ENCODE measurements at places on chromosomes 13 and 19.

DNA sequence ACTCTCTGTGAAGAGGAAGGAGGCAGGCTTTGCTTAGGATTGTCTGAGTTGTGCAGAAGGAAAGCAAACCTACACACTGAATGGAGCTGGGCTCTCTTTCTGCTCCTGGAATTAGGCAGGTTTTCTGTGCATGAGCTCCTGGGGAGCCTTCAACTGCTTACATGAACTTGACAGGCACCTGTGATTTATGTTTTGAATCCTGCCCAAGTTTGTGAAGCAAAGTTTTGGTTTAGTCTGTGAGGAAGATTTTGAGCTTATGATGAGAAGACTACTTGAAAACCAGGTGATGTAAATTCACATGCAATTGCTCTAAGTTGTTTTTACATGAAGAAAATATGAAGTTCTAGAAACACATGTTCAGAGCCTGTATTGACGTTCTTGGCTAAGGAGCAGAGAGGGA, 109.0 kb downstream of the SLAIN1 start:
- DNase-seq = no peak

DNA sequence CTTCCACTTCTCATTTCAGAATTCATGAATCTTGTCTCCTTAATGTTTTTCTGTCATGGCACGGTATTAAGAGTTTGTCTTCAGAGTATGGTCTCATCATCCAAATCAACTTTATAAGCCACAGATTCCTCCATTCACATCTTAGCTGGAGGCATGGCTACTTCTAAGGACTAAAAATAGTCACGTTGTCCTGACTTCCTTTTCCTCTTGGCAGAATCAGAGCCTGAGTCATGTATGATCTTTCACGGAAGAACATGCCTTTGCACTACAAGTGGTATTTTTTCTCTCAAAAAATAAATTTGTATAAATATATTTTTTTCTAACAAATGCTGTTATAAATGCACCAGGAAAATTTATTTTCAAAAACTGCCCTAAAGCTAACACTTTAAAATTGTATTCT, 71.4 kb downstream of the ALOX5AP start:
- DNase-seq = no peak

DNA sequence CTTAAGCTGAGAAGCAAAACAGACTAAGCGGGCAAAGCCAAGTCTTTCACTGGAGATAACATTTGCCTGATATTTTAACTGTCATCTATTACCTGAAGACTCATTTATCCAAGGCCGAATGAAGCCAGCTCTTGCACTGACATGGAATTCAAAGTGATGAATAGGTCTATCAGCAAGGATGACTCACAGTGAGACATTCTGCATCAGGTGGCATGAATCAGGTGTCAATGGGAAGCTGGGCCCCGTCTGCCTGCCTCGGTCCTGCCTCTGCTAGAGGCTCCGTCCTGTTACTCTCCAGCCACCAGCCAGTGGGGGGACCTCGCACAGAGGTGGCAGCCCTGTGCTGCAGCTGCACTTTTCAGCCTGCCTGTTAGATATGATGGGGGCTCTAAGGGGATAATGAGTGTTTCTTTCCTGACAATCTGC, 23.5 kb downstream of the STARD13 start:
- DNase-seq = no peak

DNA sequence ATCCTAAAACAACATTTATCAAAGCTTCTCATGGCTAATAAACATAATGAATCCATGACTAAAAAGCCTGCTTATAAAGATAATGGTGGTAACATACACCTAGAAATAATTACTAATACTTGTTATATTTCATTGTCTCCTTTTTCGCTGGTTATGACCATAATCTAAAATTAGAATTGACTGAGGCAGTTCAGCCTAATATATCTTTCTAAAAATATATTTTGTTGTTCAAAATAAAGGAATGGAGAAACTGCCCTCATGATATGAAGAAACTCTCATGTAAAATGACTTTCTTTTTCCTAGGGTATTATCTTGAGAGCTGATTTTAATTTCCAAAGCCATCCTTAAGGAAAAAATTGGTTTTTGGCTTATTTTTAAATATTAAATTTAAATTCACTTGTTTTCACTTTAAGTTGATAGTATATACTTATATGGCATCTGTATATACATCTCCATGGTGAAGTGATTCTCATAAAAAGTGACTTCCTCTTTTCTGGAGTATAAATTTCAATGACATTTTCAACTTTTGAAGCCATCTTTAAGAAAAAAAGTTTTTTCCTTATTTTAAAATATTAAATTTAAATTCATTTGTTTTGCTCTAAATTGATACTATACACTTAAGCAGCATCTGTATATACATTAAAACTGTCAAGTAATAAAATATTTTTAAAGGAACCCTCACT, 204.6 kb downstream of the VWA8 start:
- no peak for DNase-seq

GRCh38 chr19:32313569-32314265, 31.7 kb upstream of the ZNF507 start:
- no peak for DNase-seq

Measured in kidney epithelial cell (primary cell).